ENCODE measurements at places on chromosomes 4 and X.
A peak's percentile ranks its signal among the peaks of the same experiment; 100 is the strongest.

- peak; percentile 68 for DNase-seq
Measured at GRCh38 chrX:70253377-70254062, 6.5 kb downstream of the P2RY4 start.

GRCh38 chrX:12263211-12263610, 124.9 kb downstream of the FRMPD4 start:
- DNase-seq: no peak

GRCh38 chr4:97770222-97770621, 373.1 kb downstream of the STPG2 start:
- no peak for DNase-seq

DNA sequence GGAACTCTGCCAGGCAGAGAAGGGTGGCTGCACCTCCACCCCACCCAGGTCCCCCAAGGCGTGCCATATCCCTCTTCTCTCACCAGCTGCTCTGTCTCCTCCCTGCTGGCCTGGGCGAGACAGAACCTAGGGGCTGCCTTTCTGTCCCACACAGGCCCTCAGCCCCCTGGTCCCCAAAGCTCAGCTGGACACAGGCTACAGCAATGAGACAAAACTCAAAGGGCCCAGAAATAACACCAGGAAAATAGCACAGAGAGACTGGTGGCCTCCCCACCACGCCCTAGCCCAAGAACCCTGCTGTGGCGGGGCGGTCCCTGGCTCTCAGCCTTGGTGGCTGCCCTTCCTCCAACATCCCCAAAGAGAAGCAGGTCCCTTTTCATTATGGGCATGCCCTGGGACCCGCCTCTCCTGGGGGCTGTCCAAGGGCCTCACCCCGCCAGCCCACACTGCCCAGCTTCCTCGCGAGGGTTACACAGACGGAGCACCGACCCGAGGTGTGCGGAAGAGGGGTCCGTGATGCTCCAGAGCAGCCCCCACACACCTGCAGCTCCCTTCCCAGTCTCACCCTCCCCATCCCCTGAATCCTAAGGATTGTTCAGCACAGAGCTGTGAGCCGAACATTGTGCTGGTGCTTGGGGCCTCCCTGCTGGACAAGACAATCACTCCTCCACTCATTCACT, 67.7 kb upstream of the HMX1 start:
- no peak for DNase-seq

GRCh38 chrX:41604177-41604576, 84.6 kb upstream of the GPR34 start:
- no peak for DNase-seq

DNA sequence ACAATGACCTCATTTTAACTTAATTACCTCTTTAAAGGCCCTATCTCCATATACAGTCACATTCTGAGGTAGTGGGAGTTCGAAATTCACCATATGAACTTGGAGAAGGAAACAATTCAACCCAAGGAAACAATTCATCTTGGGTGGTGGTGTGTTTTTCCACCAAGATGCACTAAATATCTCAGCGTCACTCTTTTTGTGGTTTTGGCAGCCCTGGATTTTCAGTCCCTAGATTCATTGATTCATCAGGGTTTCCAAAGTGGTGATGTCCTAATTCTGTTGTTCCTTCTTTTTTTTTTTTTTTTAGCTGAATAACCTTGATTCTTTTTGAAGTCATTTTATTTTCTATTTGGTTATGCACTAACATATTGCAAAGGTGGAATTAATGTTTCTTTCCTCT, 162.6 kb upstream of the RAPGEF2 start:
- no peak for DNase-seq

DNA sequence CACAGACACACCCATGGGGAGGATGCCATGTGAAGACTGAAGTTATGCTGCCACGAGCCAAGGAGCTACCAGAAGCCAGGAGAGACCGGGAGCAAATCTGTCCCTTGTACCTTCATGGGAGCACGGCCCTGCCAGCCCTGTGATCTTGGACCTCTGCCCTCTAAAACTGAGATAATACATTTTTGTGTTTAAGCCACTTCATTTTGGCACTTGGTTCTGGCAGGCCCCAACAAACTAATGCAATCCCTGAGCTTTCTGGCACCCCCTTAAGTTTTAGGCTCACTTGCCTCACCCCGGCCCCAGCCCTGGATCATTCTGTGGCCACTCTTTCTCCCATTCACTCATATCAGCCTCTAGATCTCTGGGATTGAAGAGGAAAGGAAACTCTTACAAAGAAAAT, 35.4 kb downstream of the SEL1L3 start:
- no peak for DNase-seq

DNA sequence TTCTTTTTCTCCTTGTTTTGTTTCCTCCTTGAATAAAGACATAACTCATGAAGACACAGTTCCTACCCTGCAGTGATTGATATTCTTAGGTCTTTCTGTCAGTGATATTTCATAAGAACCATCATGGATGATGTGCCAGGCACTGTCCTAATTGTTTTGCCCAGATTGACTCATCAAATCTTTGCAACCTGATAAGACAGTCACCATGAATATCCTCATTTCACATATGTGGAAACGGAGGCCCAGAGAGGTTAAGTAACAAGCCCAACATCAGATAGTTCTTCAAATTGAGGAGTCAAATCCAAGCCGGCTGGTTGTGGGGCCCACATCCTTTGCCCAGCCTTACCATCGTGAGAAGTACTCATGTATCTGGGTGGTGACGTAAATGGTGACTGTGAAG, 69.9 kb downstream of the SEL1L3 start:
- no peak for DNase-seq

- DNase-seq: no peak
Measured at GRCh38 chr4:57113870-57114269, 3.7 kb upstream of the IGFBP7 start.

- DNase-seq: no peak
Measured at GRCh38 chr4:176636292-176636691, 156.4 kb downstream of the VEGFC start.

DNA sequence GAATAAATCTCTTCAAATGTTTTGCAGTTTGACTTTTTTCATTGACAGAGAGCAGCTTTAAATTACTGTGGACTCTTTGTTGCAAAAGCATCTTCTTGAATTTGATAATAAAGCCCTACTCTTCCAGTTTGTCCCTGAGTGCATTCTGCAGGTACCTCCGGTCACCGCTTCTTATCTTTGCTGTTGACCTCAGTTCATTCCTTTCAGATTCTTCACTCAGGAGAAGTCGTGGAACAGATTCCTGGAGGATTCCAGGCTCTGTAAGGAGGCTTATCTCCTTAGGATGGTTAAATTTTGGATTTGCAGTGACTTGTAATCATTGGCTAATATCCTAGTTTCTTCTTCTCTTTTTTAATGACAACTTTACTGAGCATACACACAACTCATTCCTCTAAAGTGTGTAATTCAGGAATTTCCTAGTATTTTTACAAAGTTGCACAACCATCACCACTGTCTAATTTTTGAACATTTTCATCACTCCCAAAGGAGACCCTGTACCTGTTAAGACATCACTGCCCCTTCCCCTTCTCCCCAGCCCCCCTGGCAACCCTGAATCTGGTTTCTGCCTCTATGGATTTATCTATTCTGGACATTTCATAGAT, 22.0 kb downstream of the TBL1X start:
- no peak for DNase-seq

DNA sequence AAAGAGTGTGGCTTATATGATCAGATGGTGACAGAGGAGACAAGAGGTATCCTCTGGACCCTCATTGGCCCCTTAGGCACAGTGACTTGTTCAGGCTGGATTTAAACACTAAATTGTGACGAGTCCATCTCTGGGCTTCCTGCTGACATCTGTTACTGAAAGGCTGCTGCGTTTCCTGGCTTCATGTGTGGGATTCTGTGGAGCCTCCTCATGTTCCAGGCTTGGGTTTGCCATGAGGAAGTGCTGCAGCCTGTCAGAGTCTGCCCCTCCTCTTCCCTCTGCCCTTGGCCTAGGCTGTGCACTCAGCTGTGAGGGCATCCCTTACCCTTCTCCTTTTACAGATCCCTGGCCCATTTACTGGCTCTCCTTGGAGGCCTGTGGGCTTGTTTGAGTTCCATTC, 159.1 kb upstream of the TTC29 start:
- DNase-seq: no peak

- DNase-seq: peak; percentile 78
Measured at GRCh38 chr4:75630174-75630936, at the start of gene CDKL2. CDKL2 (minus strand) TSS chr4:75630528; CDS start chr4:75625988, 4,540 bp downstream.

DNA sequence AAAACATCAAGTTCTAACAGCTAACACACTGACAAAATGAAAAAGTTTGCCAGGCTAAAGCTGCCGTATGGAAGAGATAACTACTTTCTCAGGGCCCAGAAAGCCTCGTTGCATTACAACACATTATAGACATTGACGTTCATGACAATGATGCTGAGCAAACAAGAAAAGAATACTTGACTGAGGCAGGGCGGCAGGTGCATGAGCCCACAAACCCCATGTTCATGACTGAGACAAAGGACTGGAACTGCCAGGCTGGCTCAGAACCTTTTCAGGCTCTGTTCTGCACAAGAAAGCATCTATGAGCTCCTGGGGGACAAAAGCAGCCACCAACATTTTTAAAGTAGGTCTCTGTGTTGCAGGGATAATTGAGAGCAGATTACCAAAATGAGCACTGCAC, 13.6 kb downstream of the TLR6 start:
- no peak for DNase-seq

- no peak for DNase-seq
Measured at GRCh38 chrX:4909348-4909747, 1195.9 kb upstream of the PRKX start.

- DNase-seq: no peak
Measured at GRCh38 chr4:48307528-48307927, 33.8 kb upstream of the SLAIN2 start.

- no peak for DNase-seq
Measured at GRCh38 chr4:74379912-74380311, 15.0 kb downstream of the EREG start.

- DNase-seq: no peak
Measured at GRCh38 chrX:65894133-65894532, 145.7 kb downstream of the VSIG4 start.

DNA sequence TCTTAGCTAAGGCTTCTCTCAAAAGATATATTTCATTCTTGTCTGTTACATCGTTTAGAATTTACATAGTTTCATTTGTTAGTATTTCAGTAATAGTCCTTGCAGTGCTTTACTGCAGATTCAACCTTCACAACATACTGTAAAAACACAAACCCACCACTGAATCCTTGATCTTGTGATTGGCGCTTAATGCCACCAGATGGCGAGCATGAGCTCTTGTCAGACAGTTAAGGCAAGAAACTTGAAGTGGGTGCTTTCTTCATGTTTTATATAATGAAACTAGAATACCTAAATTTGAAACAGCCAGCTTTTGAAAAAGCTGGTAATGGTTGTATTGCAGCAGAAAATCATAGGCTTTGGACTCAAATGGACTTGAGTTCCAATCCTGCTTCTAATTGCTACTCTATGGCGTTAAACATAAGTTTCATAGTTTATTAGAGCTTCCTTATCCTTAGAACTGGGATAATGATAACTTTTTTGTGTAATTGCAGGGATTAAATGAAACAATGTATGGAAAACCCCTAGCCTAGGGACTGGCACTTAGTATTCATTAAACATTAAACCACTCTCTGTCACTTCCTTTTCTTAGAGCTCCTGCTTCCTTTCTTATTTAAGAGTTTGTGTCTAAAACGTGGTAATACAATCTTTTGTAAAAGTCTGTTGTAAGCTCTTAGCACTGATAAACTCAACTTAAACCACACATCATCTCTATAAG, 95.1 kb downstream of the USP9X start:
- DNase-seq: peak; percentile 73

GRCh38 chr4:57553728-57554127, 443.5 kb upstream of the IGFBP7 start:
- no peak for DNase-seq

- DNase-seq: no peak
Measured at GRCh38 chrX:28787206-28787605, 200.0 kb downstream of the IL1RAPL1 start.

- no peak for DNase-seq
Measured at GRCh38 chrX:10579112-10580011, 41.0 kb downstream of the MID1 start.

DNA sequence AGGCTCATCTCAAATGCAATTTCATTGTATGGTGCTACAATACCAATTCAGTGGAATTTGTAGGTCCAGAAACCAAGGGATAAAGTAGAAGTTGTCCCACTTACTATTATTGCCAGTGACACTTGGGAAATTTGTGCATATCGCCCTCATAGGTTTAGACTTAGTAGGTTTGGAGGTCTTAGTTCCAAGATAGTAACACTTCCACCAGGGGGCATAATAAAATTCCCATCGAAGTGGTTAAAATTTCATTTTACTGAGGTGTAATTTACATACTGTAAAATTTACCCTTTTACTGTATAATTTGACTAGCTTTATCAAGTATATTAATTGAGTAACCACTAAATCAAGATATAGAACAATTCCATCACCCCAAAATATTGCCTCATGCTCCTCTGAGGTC, 174.6 kb downstream of the INPP4B start:
- DNase-seq: no peak

DNA sequence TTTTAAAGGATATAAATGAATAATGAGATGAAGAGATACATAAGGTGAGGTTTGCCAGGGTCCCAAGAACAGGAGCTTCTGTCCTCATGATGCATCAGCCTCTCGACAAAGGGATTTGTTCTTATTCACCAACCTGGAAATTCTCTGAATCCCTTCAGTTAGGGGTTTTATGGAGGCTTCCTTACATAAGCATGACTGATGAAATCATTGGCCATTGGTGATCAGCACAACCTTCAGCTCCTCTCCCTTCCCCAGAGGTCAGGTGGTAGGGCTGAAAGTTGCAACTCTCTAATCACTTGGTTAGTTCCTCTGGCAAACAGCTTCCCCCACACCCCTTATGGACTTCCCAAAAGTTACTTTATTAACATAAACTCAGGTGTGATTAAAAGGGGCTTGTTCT, 222.0 kb downstream of the SPRY1 start:
- DNase-seq: no peak

DNA sequence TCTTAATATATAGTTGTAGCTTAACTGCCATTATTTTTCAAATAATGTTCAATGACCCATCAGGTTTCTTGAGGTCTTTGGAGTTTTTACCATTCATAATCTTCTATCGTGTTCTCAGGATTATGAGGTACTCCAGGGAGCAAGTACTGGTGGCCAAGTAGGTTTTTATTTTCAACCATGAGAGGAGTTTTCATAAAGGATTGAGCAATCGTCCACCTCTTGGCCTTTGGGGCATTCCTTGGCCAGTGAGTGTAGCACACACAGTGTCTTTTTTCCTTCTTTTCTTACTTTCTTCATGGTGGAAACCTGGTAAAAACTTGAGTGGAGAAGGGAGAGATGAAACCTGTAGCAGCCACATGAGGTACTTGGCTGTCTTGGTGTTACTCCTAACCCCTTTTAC, 567.0 kb upstream of the NR3C2 start:
- no peak for DNase-seq

- DNase-seq: peak; percentile 52
Measured at GRCh38 chr4:20248155-20248558, 3.5 kb upstream of the SLIT2 start.

DNA sequence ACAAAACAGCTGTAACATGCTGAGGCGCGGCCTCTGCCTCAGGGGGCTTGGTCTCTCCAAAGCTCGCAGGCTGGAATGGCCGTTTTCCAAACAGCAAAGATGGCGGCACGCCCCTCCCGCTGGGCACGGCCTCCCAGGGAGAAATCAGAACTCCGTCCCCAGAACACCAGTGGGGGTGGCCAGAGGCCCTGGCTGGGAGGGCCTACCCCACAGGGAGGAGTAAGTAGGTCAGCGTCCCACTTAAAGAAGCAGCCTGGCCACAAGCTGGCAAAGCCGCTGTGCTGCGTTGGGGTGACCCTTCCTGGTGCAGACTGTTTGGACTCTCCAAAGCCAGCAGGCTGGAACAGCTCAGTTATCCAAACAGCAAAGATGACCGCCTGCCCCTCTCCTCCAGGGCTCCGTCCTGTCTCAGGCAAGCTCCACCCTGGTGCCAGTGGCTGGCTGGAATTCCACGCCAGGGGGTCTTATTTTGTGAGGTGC, 862.8 kb downstream of the TRIML1 start:
- DNase-seq: no peak
